Trophoblast cell (in vitro differentiated cells and primary cell): ENCODE measurements at places on chromosomes 5 and 9.

DNA sequence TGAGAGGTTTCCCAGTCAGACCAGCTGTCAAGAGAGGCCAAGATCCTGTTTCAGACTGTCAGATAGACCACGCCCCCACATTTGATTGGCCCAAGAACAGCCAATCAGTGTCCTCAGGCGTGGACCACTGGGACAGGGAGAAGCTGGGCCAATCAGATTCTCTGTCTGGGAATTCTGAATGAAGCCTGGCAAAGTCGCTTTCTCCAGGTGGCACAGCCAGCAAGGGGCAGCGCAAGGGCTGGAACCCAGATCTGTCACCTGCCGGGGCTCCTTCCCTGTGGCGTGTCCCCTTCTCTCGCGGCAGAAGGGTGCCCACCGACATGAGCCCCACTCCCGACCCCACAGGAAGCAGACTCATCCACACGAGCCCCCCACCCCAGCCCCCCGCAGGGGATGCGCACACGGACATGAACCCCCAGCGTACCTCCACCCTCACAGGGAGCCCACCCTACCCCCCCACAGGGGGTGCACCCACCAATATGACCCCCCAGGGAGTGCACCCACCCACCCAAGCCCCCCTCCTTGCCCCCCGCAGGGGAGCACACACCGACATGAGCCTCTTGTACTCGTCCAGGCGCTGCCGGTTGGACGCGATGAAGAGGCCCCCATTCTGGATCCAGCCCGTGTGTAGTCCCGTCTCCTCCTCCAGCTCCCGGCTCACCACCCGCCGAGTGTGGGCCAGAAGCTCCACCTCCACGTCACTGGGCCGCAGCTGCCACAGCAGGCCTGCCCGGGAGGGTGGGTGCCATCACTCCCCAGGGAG, 6.1 kb downstream of the SARDH start:
- DNase-seq, result no peak

DNA sequence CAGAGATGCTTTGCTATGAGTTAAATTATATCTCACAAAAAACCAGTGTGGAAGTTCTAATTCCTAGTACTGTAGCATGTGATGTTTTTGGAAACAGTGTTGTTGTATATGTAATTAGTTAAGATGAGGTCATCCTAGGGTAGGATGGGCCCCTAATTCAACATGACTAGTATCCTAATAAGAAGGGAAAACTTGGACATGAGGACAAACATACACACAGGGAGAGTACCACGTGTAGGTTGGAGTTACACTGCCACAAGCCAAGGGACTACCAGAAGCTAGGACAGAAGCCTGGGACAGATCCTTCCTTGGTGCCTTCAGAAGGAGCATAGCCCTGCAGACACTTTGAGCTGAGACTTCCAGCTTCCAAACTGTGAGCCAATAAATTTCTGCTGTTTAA, 234.2 kb downstream of the MCTP1 start:
- DNase-seq, result no peak

DNA sequence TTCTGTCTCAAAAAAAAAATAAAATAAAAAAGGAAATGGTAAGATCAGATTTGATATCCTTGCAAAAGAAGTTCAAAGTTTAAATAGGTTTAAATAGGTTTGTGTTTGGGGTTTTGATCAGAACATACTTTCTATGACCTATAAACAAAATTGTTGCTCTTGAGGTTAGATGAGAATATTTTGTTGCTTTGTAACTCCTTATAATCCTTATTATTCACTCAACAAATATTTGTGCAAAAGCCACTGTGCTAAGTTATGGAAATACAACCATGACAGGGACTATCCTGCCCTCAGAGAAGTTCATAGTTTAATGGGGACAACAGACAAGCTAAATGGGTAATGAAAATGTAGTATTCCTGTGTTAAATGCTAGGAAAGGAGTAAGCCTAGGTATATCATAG, 71.5 kb downstream of the INVS start:
- DNase-seq, result no peak

DNA sequence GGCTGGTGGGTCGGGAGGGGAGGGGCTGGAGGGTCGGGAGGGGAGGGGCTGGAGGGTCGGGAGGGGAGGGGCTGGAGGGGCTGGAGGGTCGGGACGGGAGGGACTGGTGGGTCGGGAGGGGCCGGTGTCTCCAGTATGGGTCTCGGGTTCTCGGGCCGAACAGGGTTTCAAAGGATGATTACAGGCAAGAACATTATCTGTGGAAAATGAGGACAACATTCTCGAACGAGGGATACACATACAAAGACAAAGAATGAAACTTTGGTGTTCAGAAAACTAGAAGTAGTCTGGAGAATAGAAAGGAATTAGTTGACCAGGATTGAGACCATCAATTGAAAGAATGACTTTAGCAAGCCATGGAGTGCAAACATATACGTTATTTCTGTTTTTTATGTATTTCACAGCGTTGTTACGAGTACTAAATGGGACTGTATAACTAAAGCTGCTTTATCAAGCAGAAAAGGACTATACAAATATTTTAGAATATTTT, 360 bp upstream of the ZCCHC10 start:
- no peak for DNase-seq

DNA sequence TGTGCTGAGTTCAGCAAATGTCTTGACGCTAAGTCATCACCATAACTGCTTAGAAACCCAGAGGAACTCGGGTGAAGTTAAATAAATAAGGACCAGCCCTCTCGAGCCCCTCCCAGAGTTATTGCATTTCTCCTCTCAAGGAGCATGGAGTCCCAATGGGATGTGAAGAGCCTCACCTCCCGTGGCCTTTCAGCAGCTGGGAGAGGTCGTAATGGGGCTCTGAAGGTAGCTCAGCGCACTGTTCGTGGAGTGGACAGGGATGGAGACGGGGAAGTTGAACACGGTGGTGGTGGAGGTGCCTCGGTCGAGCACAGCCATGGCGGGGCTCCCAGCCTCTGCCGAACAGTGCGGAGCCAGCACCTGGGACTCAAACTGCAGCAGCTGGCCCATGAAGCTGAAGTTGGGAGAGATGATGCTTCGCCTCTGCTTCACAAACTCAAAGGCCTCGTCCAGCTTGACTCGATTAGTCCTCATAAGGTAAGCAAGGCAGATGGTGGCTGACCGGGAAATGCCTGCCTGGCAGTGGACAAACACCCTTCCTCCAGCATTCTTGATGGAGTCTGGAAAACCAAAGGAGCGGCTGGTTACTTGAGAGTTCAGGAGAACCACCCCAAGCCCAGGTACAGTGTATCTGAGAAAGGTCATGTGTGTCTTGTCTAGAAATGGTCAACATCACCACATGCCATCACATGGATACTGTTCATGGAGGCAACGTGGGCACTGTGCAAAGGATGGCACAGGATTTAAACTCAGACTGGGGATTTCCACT, 2.2 kb downstream of the DUSP1 start:
- peak; percentile 71 for DNase-seq

DNA sequence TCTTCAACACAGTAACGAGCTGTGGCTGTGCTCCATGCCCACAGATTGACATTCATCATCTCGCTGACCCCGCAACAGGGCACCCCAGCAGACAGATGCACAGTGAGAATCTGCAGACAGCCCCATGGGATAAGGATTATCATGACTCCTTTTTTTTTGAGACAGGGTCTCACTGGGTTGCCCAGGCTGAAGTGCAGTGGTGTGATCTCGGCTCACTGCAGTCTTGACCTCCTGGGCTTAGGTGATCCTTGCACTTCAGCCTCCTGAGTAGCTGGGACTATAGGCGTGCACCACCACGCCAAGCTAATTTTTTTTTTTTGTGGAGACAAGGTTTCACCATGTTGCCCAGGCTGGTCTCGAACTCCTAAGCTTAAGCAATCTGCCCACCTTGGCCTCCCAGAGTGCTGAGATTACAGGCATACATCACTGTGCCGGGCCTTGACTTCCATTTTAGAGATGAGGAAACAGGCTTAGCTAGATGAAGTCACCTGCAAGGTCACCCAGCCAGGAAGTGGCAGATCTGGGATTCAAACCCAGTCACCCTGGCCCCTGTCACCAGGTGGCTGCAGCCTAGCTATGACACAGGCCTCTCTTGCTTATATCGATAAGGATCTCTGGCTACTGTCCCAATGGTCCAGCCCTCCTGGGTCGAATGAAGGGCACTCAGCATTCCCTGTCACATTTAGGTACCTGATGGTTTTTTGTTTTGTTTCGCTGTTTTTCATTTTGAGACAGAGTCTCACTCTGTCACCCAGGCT, 5.1 kb downstream of the AIF1L start:
- no peak for DNase-seq

DNA sequence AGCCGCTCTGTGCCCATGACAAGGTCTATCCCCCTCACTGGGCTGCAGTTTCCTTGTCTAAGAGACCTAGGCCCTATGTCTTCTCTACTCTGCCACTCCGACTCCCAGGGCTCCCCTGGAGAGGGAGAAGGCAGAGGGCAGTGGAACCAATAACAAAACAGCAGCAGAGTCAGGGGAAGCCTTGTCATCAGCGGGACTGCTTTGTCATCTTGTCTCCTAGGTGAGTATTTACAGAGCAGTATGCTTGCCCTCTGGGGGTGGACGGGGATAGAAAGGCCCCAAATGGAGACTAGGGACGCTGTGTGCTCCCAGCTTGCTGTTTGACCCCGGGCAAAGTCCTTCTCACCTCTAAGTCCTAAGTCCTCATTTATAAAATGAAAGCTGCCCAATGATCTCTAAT, 318.5 kb downstream of the CDK5RAP2 start:
- DNase-seq, result no peak

DNA sequence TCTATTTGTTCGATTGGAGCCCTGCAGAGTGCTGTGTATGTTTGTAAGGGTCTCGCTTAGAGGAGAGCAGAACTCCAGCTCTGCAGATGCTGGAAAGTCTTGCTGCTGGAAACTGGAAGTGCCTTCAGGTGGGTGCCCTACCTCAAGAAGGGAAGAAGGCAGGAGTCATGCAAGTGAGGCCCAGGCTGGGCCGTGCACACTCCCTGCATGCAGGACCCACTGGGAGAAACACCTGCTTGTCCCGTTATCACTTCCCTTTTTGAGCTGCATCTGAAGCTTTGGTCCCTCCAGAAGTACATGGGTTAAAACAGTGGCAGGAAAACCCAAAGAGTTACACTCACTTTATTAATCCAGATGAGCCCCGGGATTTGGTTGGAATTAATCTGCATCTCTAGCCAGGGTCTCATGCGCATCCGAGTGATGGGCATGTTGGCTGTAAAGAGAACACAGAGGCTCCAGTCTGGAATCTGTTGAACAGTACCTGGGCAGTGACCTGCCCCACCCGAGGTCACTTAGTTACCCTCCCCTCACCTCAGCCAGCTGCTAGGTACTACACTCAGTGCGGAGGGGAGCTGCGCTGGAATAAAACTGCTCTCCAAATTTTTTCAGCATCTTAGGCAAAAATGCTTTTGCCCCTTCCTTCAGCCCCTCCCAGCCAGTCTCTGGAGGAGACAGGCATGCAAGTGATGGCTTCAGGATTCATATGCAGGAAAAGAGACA, 1.4 kb downstream of the IRF1 start:
- DNase-seq, result no peak

- DNase-seq, result no peak
Measured at GRCh38 chr5:158869854-158870253, 229.9 kb downstream of the EBF1 start.

DNA sequence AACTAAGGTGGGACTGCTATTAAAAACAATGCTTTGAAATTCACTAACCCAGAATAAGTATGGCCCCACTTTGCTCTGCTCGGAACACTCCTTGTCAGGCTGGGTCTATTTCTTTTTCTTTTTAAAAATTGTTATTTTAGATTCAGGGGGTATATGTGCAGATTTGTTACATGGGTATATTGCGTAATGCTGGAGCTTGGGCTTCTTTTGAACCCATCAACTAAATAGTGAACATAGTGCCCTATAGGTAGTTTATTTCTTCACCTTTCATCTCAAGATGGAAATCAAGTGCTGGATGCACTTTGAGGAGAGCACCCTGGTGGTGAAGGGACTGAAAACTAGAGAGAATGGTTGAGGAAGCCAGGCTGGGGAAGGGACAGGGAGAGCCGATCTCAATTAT, 51.0 kb downstream of the GLRA1 start:
- DNase-seq, result no peak

DNA sequence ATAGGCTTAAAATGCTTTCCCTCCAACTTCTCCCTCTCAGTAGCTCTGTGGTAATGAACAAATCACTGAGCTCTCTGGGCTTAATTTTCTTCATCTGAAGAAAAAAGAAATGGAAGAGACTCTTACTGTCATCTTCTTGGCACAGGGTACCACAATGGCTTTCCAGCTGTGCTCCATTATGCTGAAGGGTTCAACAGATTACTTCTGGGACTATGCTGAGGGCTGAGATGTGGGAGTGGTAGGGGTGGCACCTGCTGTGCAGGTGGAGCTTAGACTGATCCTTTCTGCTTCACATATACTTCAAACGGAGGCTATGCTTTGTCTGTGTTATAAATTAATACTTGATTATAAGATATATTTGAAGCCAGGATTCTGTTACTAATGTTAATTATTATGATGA, 840.2 kb upstream of the C9orf72 start:
- no peak for DNase-seq

GRCh38 chr9:128568470-128569078, 16.2 kb downstream of the SPTAN1 start:
- DNase-seq, result no peak

DNA sequence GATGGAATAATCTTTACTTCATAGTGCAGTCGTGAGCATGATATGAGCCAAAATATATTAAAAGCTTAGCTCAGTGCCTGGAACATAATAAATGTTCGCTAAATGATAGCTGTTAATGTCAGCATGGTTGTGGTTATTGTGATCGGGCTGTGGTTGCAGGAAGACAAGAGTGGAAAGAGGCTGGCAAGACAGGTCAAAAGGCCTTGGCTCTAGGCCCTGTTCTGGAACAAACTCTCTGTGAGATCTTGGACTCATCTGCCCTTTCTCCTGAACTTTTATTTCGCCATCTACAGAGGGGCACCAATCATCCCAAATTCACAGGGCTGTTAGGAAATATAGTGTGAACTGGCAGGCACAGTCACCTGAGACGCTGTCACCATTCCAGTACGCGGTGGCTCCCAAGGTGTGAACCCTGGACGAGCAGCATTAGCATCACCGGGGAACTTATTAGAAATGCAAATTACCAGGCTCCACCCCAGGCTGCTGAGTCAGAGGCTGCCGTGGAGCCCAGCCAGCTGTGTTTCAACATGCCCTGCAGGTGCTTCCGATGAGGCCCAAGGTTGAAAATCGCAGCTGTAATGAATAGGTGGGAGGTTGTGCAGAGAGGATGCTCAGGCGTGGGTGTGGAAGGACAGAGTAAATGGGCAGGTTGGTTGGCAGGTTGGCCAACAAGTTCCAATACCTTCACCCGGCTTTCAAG, 50.2 kb upstream of the SAP30L start:
- no peak for DNase-seq
